Neural progenitor cell (in vitro differentiated cells): ENCODE measurements at places on chromosomes 12 and 14.

- no peak for DNase-seq
These were observed 22.3 kb downstream of the MNAT1 start for GRCh38 chr14:60756847-60757246.

GRCh38 chr14:22588526-22589095 is 413 bp downstream of the DAD1 start:
- no peak for DNase-seq

DNA sequence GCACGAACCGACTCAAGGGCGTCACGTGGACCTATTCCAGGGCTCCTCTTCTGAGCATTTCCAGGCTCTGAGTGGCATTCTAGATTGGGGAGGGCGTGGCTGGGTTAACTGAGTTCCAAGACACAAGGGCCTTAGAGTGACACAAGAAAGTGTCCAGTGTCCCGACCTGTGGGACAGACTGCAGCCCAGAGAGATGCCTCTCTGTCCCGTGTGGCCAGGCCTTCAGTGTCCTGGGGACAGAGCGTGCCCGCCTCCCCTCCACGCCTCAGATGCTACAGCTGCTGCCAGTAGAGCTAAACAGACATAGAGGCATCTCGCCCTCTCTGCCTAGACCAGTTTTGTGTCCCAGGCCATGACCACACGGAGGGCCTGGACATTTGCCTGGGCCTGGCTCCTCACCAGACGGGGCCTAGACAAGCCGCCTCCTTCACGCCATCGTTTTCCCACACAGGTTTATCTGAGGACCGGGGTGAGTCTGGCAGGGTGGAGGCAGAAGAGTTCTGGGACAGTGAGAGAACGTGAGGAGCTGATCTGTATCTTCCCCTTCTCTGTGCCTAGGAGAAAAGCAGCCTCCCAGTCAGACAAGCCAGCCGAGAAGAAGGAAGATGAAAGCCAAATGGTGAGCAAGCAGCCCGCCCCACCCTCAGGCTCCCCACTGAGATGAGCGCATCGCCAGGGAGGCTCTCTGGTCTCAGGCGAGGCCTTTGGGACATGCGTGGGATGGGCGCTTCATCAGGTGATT is 27.1 kb downstream of the DEGS2 start:
- DNase-seq, result no peak

- DNase-seq, result peak; percentile 36
These were observed 25.7 kb downstream of the FGF23 start for GRCh38 chr12:4353785-4354208.

GRCh38 chr14:100844082-100844408 is 18.1 kb downstream of the MEG3 start:
- no peak for DNase-seq

- DNase-seq, result no peak
These were observed 91.3 kb downstream of the EP400 start for GRCh38 chr12:132040906-132041606.

GRCh38 chr12:32084017-32084688 is 22.5 kb upstream of the BICD1 start:
- DNase-seq, result no peak

DNA sequence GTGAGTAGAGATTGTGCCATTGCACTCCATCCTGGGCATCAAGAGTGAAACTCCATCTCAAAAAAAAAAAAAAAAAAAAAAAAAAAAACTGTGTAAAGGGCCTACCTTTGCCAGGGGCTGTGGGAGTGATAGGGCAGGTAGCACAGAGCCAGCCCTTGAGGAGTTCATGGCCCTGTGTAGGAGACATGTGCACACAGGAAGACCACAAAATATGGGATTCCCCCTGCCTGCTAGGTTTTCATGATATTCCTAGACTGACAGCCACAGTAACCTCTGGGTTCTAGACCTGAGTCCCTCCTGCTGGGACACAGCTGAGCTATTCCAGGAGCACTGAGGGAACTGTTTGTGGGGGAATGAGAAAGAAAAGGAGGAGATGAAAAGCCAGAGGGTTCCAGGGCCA is 8.3 kb upstream of the SPTSSA start:
- DNase-seq, result no peak

DNA sequence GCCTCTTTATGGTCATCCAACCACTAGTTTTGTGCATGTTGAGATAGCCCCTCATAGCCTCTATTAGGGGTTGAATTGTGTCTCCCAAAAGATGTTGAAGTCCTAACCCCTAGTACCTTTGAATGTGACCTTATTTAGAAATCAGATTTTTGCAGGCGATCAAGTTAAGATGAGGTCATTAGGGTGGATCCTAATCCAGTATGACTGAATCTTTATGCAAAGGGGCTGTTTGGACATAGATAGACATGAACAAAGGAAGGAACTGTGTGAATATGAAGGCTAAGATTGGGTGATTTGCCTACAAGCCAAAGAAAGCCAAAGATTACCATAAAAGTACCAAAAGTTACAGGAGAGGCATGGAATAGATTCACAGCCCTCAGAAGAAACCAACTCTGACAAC is 209.6 kb downstream of the NUAK1 start:
- no peak for DNase-seq

GRCh38 chr12:45697371-45697770 is 32.1 kb upstream of the ARID2 start:
- DNase-seq, result no peak

- no peak for DNase-seq
These were observed 788 bp downstream of the KRT72 start for GRCh38 chr12:52600475-52600874.

DNA sequence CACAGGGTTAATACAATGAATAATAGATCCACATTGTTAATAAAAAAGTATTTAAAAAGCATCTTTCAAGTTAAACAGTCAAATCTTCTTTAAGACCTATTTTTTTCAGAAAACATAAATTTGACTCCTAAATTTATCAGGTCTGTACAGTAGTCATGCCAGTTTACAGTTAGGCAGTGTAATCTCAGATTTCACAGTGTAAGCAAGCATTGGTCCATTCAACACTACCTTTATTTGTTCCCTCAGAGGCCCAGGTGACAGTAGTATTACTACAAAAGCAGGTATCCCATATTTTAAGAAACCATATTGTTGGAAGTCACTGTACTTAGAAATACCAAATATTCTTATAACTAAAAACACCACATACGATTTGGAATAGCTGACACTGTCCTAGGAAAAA is 6.1 kb downstream of the ATP2B1 start:
- no peak for DNase-seq

DNA sequence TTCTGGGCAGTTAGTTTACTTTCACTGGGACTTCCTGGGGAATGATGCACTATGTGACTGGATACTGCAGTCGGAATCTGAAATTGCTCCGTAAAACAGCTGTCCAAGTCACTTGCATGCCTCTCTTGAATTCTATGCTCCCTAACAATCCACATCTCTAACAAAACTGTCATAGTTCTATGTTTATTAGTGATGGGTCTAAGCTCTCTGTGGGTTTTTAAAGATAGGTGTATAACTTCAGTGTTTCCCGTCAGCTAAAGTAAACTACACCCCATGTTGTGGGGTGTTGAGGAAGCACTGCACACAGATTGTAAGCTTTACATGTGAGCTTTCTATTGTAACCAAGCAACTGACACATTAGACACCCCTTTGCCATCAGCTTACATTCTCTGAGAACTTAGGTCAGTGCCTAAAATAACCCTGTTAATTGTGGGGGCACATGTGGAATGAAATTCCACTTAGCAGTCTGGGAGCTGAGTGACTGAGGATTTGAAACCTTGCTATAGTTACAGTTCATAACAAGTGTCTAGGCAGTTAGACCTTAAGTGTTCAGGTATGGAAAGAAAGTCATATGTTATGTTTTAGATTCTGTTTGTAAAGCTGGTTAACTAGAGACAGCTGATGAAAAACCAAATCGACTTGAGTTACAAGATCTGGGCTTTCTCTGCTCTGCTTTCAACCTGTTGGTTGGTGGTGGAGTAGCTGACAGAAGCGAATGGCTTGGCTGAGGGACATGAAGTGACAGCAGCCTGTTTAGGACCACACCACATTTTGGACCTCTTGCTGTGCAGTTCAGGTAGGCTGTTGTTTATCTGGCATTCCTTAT is 165.7 kb downstream of the AKAP6 start:
- no peak for DNase-seq

- DNase-seq, result no peak
These were observed 117.9 kb downstream of the SLC15A5 start for GRCh38 chr12:16159571-16159970.

GRCh38 chr12:26156201-26156871 is 31.5 kb upstream of the BHLHE41 start:
- no peak for DNase-seq

DNA sequence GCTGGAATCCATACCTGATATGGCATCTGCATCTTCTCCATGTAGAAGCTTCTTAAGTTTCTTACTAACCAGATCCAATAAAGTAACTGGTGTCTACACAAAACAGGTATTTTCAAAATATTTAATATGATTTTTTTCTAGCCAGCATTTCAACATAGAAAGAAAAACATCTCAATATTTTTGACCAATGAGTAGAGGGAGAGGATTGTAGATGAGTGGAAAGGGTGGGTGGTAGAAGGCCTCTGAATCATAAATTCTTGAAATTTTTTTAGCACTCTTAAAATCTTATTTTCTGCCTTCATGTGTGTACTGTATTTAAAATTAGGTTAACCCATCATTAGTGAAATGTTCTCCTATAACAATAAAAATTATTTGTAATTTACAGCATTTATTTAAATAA is 18.0 kb downstream of the DEPDC4 start:
- DNase-seq, result no peak

DNA sequence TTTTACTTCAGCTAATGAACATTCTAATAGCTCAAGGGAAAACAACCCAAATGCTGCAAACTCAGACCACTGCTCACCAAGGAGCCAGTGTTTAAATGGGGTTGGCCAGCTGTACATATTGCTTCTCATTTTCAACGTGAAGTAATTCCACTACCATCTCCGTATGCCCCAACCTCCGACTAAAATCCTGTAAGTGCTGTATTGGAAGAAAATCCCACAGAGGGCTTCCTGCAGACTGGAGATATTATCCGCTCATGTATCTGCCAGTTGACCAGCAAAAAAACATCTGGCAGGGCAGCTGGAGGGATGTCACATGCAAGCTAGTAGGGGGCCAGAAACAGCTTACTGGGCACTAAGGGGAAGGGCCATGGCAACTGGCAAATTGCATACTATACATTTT is 485.0 kb downstream of the SNAPC1 start:
- DNase-seq, result no peak

- no peak for DNase-seq
These were observed 92.9 kb upstream of the EGLN3 start for GRCh38 chr14:34043627-34044372.

DNA sequence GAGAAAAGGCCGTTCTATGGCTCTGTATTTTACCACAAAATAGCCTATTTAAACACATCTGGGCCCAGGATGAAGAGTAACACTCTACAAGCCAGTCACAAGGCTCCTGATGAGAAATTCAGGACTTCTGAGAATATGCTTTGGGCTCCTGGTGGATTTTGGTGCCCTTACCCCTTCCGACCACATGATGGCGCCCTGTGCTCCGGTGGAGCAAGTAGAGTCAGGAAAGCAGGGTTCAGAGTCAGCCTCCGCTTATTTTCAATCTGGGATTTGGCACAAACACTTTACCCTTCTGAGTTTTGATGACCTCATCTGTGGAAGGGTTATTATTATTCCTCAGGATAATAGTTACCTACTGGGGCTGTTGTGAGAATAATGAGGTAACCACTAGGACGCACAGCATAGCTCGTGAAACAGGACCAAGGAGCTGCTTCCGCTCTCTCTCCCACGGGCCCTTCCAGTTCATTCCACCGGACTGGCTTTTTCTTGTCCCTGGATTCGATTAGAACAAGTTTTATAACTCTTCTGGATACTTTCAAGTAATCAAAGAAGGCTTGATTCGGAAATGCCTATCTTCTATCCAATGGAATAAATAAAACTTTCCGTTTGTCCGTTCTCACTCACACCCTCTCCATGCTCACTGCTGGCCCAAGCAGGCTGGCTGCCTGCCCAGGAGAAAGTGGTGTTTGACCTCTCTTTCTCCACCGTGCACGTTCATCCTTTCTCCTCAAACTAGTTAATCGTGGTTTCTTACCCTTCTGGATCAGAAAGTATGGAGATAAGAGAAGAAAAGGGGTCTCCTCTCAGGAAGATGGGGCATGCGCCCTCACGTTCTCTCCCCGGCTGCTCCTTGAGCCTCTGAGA is 104.6 kb downstream of the GALC start:
- DNase-seq, result peak; percentile 48

- no peak for DNase-seq
These were observed 193.7 kb downstream of the KIF26A start for GRCh38 chr14:104331871-104332605.

DNA sequence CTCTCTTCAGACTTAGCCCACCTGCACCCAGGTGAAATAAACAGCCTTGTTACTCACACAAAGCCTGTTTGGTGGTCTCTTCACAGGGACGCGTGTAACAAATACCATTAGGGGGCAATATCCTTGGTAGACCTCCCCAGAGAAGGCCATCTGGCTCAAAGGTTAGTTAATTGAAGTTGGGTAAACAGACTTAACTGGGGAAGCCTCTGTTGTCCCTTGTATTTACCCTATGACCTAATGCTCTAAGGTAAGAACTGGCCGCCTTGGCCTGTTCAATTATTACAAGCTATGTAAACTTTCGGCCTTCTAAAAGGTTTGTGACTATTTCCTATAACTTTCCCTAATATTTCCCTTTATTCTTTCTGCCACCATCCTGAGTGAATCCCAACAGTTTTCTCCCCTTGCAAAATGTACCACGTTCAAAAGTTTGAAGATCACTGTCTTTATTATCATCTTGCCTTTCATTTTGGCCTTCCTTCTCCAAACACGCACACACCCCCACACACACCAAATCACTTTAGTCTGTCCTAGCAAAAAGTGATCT is 15.3 kb upstream of the LYZ start:
- no peak for DNase-seq

GRCh38 chr12:52438305-52439301 is 4.4 kb upstream of the KRT75 start:
- DNase-seq, result no peak

DNA sequence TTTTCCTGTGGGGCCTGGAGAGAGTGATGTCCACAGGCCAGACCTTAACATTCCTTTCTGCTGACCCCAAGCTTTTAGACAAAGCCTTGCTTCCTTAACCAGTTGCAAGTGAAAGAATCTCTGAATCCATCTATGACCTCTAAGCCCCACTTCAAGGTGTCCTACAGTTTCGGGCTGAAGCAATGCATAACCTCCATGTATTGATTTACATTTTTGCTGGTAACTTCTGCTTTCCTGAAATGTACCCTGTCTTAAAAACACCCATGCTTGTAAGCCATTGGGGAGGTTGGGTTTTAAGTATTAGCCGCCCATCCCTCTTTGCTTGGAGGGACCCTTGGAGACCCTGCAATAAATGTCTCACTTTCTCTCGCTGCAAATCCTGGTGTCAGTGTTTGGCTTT is 190.6 kb downstream of the VRK1 start:
- DNase-seq, result no peak

GRCh38 chr12:45408729-45409114 is 192.8 kb downstream of the ANO6 start:
- no peak for DNase-seq

- no peak for DNase-seq
These were observed 13.6 kb upstream of the PLEK2 start for GRCh38 chr14:67425608-67426007.

DNA sequence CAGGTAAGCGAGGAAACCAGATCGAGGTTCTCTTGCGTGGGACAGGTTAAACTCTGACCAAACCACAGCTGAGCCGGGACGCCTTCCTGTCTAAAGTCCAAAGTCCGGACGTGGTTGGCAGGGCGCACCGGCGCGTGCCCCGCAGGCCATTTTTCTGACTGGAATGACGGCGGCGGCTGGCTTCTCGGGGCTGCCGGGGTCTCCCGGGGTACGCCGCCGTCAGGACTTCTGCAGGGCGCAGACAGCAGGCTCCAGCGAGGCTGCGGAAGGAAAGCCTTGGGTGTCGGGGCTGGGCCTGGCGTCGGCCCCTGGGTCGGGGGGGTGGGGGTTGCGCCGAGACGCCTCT is 32.8 kb downstream of the MIA2 start:
- DNase-seq, result no peak
